ENCODE measurements at places on chromosomes 12 and 14. TPM values are rescaled to one million over a fixed set of nuclear protein-coding genes. Genes with fewer than 3 reads are reported as not detected.

DNA sequence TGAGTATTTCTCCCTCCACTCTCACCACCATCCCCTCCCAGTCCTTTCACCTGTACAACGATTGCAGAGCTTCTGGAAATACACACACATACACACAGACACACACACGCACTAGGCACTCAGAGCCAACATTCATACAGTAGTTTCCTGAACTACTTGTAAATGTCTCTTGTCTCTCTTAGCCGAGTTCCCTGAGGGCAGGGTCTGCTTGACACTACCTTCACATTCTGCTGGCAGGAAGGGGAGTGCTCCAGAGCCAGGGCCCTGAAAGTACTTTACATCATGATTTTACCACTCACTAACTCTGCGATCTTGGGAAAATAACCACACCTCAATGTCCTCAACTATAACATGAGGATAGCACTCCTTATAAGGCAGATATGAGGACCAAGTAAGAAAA is 82.7 kb downstream of the GAS2L3 start:
- no peak for DNase-seq

- no peak for DNase-seq
These were observed 178.1 kb downstream of the BTG1 start for GRCh38 chr12:91967590-91967989.

HHIPL1 gene
- total RNA-seq, result 3.1 TPM

DNA sequence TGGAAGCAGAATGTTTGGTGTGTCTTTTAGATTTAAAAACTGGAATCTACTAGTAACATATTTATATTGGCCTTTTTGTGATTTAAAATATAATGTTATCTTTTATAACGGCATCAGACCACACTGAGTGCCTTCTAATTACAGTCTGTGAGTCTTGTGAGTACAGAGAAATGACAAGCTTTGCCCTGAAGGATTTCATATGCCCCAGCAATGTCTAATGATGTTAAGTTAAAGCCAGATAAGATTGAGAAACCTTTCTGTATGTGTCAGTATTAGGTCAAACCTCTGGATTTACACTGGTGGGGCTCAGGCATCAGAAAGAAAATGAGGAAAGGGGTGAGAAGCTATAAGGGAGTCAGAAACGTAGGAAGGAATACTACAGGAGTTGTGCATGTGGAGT is 25.2 kb downstream of the PLEKHA5 start:
- DNase-seq, result no peak

GRCh38 chr12:55797550-55797949 is 20.0 kb downstream of the SARNP start:
- no peak for DNase-seq

DNA sequence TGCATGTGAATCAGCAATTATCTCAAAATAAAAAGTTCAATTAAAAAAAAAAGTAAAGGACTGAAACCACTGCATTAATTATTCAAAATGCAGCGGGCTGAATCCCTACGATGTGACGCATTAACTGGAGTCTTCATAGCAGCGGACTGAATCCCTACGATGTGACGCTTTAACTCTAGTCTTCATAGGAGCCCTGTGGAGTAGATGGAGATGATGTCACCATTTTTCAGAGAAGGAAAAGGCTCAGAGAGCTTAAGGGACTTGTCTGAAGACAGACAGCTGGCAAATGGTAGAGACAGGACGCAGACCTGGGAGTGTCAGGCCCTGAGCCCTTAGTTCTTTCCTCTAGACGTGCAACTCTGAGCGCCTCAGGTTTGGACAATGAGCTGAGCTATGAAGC is 168.0 kb upstream of the MYL2 start:
- DNase-seq, result no peak

CCT2 gene
- total RNA-seq, result 172 TPM

RNF34 gene
- 51.8 TPM for total RNA-seq

GRCh38 chr14:68502230-68502629 is 290.6 kb downstream of the ZFP36L1 start:
- DNase-seq, result no peak

All from tongue (tissue), 3 donors.